ENCODE measurements at places on chromosomes 3 and 15.

DNA sequence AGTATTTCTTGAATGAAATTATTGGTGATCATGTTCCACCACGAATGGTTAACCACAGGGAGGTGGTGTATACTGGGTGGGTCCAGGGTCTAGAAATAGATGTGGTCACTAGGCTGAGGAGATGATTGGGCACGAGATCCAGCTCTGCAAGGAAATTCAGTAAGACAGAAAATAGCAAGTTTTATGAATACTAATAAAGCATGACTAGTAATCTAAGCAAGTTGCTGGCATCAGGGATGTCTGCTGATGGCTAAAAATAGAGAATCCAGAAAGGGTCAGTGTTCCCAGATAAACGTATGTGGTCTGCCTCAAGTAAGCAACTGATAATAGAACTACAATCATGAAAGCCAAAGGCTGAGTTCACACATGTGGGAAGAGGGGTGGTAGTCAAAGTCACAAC lies 108.3 kb upstream of the FRMD4B start:
- no peak for DNase-seq

DNA sequence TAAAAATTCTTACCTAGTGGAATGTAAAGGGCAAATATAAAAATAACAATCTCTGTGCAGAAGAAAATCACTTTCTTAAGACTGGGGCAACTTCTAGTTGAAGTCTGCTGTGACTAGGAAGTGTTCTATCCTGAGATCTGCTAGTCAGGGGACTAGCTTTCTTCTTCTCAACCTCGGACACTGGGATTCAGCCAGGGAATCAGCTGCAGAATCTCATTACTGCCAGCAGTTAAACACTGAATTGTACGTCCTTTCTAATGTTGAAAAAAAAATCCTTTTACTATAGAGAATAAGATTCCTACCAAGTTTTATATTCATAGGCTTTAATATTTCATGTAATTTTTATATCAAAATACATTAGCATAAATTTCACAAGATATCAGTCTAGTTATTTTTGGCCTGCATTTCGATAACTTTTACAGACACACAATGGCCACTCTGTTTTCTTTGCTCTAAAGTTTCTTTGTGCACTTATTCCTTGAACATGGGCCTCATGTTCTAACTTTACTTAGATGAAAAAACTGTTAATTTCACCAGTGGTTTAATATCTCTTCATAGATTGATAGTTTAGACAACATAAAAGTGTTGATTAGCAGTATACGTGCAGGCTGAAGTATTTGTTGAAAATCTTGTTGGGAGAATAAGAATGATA lies 2.6 kb upstream of the NEO1 start:
- DNase-seq = no peak

- no peak for DNase-seq
Observed at GRCh38 chr3:149736175-149736952, 15.9 kb downstream of the COMMD2 start.

GRCh38 chr15:69390575-69390974 lies 23.6 kb upstream of the KIF23 start:
- no peak for DNase-seq

GRCh38 chr3:46812237-46812791 lies 50.9 kb downstream of the MYL3 start:
- DNase-seq = peak; percentile 72

DNA sequence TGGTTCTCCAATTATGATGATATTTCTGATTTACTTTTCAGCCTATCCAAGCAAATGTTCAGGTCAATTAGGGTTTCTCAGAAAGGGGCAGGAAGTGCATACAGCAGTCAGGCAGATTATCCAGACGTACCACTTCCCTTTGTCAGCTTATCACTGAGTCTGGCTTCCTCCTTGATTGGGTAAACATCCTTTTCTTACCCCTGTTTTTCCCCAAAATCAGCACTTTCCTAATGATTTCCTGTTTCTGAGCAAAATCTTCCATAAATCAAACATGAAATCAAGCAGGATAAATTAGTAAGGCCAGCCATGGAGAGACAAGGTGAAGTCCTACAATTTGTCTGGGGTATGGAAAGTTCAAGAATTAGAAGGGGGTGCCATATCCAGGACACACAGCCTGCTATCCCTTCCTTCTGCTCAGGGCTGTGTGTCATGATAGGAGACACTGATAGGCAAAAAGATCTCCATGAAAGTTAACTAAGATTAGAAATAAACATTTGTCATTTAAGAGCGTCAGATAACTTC lies 29.0 kb downstream of the ADIPOQ start:
- no peak for DNase-seq

- DNase-seq = peak; percentile 84
Observed at GRCh38 chr3:4821975-4822374, 157.3 kb upstream of the BHLHE40 start.
